ENCODE measurements at places on chromosomes 7 and 10. TPM values are rescaled to one million over a fixed set of nuclear protein-coding genes. Genes with fewer than 3 reads are reported as not detected.

The PNLIPRP2 gene
- 0.23 TPM for total RNA-seq

The HMX3 gene
- total RNA-seq, result 0.23 TPM

The CYP26C1 gene
- total RNA-seq, result not detected

The CRPPA gene
- total RNA-seq, result 2.9 TPM

The SEMA3A gene
- total RNA-seq, result 2.3 TPM

The SPDYE8 gene
- not detected for total RNA-seq

The TCAF2 gene
- total RNA-seq, result 2.6 TPM

The DEPP1 gene
- 293 TPM for total RNA-seq

The SPAM1 gene
- total RNA-seq, result not detected

The ACSM6 gene
- total RNA-seq, result not detected

The SCART1 gene
- total RNA-seq, result 2.7 TPM

The DLX5 gene
- total RNA-seq, result 7.9 TPM

The CYP2W1 gene
- total RNA-seq, result 5.2 TPM

The ANKRD30A gene
- not detected for total RNA-seq

The UPK3B gene
- total RNA-seq, result 4.5 TPM

The ELFN1 gene
- total RNA-seq, result 0.78 TPM

The CD36 gene
- total RNA-seq, result 5.5 TPM

The TFAM gene
- total RNA-seq, result 33.4 TPM

The EPC1 gene
- 35.6 TPM for total RNA-seq

The MBL2 gene
- not detected for total RNA-seq

The RABGEF1 gene
- 29.9 TPM for total RNA-seq

The SPDYE1 gene
- total RNA-seq, result not detected

The ZNF488 gene
- total RNA-seq, result 0.20 TPM

The TFEC gene
- total RNA-seq, result 2.7 TPM

The DNA2 gene
- 3.8 TPM for total RNA-seq

The ABCB4 gene
- 0.43 TPM for total RNA-seq

The OR9A2 gene
- not detected for total RNA-seq

The CYP17A1 gene
- total RNA-seq, result not detected

The REEP3 gene
- 22.2 TPM for total RNA-seq

The TMEM236 gene
- 0.48 TPM for total RNA-seq

The INA gene
- total RNA-seq, result not detected

The CPXM2 gene
- 22.1 TPM for total RNA-seq

The CYP3A7 gene
- not detected for total RNA-seq

The STK17A gene
- total RNA-seq, result 14.1 TPM

The SORCS1 gene
- total RNA-seq, result 0.84 TPM

The ANKRD61 gene
- total RNA-seq, result 1.5 TPM

The C10orf62 gene
- not detected for total RNA-seq

The IL6 gene
- total RNA-seq, result 6.1 TPM

The TET1 gene
- total RNA-seq, result 5.3 TPM

The CYP2C8 gene
- total RNA-seq, result 0.27 TPM

The EEPD1 gene
- 7.6 TPM for total RNA-seq

The BICC1 gene
- 21.6 TPM for total RNA-seq

The MSS51 gene
- total RNA-seq, result 3.1 TPM

The TMEM213 gene
- not detected for total RNA-seq

The SEMA3E gene
- 2.2 TPM for total RNA-seq

The LRRC18 gene
- total RNA-seq, result 0.15 TPM

The CFAP70 gene
- total RNA-seq, result 4.9 TPM

The FAM237B gene
- total RNA-seq, result not detected

The NUTM2A gene
- 1.1 TPM for total RNA-seq

The CPN1 gene
- not detected for total RNA-seq

The CYP3A5 gene
- total RNA-seq, result 34.5 TPM

The OR2A1 gene
- total RNA-seq, result 0.24 TPM

The FZD8 gene
- total RNA-seq, result 1.7 TPM

The GNAT3 gene
- not detected for total RNA-seq

The OR2A42 gene
- total RNA-seq, result 0.50 TPM

The ST8SIA6 gene
- total RNA-seq, result 2.1 TPM

The WEE2 gene
- not detected for total RNA-seq

Measured in ovary (tissue), 10 donors.